ENCODE measurements at places on chromosomes 16 and 17.

DNA sequence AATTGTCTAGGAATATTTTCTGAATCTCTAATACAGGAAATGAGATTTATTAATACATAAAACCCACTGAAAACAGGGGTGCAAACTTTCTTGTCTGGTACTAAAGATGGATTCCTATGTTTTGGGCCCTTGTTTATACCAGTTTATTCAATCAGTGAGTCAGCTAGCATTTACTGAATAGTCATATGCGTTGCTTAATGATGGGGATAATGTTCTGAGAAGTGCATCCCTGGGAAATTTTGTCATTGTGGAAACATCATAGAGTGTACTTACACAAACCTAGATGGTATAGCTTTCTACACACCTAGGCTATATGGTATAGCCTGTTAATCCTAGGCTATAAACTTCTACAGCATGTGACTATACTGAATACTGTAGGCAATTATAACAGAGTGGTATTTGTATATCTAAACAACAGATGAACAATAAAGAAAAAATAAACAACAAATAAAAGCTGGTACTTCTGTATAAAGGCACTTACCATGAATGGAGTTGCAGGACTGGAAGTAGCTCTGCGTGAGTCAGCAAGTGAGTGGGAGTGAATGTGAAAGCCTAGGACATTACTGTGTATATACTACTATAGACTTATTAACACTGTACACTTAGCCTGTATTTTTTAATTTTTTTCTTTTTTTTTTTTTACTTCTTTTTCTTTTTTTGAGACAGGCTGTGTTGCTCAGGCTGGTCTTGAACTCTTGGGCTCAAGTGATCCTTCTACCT lies 63.7 kb downstream of the SIAH1 start:
- no peak for DNase-seq

DNA sequence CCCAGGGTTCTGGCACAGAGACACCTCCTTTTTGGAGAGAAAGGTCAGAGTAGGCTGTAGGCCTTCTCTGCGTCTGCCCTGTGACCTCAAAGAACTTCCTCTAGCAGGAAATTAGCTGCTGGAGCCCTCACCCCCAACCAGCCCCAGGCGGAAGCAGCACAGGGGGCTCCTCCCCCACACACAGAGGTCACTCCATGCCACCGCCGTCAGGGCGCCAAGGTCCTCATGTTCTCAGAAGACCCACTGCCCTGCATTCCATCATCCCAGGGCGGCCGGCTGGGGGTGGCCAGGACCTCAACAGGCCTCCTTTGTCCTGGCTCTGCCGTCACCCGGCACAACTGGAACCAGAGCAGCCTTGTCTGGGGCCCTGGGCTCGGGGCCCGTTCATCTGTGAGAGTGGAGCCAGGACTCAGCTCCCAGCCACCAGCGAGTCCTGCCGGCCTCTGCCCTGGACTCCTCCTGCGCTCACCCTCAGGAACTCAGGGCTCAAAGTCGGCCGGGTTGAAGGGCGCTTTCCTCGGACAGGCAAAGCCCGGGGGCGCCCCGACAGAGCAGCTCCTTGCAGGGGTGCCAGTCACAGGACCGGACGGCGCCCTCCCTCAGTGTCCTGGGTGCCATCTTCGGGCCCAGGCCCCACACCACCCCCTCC lies 1.2 kb downstream of the TMC6 start:
- DNase-seq: no peak

- DNase-seq: peak; percentile 91
These were observed at the start of gene CDT1 for GRCh38 chr16:88803264-88803987. Gene CDT1, plus strand, starts transcription at chr16:88803789. Its CDS starts 43 bp downstream, at chr16:88803832.

DNA sequence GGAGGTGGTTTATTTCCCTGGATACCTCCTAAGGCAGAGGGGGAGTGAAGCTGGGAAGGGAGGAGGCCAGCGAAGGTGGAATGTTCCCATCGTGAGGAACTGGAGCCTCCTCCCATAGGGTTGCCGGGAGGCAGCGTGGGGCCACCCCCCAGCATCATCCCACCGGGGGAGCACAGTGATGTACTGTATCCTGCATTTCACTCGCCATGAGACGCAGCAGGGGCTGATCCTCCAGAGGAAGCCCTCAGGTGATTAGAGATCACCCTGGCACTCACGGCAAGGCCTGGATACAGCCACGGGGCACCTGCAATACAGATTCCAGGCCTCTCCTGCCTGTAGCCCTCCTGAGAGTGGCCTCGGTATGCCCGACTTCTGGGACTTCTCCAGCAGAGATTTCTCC lies 25.5 kb upstream of the BEAN1 start:
- DNase-seq: no peak

- DNase-seq: no peak
These were observed 1.8 kb downstream of the CORO6 start for GRCh38 chr17:29620779-29621500.
